ENCODE measurements at places on chromosomes 16 and 17. TPM values are rescaled to one million over a fixed set of nuclear protein-coding genes. Genes with fewer than 3 reads are reported as not detected.
A peak's percentile ranks its signal among the peaks of the same experiment; 100 is the strongest.

The ALOX15 gene
- not detected for total RNA-seq

The MYH3 gene
- 1.2 TPM for total RNA-seq

The RASD1 gene
- total RNA-seq, result 13.2 TPM

The NACA2 gene
- total RNA-seq, result not detected

The ASIC2 gene
- not detected for total RNA-seq

The KRTAP17-1 gene
- total RNA-seq, result not detected

- no peak for DNase-seq
Observed at GRCh38 chr16:50675686-50676610, 5.2 kb downstream of the SNX20 start.

- no peak for DNase-seq
Observed at GRCh38 chr16:976389-976931, 5.1 kb upstream of the SOX8 start.

DNA sequence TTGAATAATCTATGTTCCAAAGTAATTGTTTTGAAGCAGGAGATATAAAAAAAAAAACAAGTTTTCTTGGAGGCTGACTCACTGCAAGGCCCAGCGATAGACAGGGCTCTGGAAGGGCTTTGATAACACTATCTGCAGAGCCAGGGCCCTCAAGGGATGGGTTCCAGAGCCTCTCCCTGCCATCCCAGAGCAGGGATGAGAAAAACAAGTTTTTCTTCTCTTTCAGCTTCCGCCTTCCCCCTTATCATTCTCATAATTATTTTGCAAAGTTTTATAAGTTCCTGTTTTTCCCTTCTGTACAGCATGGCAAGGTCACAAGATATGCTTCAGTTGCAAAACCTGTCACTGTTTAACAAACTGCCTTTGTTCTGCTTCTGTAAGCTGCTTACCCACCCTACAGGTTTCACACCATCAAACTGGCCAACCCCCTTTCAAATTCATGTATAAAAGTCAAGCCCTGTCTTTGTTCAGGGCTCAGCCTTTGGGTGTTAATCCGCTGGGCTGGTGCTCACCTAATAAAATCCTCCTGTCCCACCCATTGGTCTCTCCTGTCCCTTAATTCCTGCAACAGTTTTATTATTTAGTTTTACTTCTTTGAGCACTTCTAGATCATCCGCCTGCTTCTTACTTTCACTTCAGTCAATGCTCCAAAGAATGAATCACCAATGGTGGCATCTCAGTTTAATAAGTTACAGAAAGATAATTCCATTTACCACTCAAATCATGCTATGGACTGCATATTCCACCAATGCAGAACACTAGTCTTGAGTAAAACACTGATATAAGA lies 5.6 kb upstream of the THUMPD1 start:
- peak; percentile 55 for DNase-seq

- no peak for DNase-seq
Observed at GRCh38 chr16:89135971-89136765, 35.4 kb upstream of the CDH15 start.

DNA sequence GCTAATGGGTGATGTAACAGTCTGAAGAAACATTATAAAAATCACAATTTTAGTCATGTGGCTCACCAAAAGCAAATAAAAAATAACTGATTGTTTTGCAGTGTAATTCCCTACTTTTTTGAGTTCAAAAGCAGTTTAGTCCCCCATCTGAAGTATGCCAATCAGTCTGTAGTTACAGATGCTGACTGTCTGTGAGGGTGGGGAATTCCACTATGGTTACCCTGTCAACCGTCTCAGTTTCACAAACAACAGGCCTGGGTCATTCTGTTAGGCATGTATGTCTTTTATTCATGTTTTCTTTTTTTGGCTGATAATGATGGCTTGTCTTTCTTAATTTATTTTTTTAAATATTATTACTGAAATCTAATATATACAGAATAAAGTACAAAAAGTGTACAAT lies 69.3 kb downstream of the STXBP4 start:
- no peak for DNase-seq

DNA sequence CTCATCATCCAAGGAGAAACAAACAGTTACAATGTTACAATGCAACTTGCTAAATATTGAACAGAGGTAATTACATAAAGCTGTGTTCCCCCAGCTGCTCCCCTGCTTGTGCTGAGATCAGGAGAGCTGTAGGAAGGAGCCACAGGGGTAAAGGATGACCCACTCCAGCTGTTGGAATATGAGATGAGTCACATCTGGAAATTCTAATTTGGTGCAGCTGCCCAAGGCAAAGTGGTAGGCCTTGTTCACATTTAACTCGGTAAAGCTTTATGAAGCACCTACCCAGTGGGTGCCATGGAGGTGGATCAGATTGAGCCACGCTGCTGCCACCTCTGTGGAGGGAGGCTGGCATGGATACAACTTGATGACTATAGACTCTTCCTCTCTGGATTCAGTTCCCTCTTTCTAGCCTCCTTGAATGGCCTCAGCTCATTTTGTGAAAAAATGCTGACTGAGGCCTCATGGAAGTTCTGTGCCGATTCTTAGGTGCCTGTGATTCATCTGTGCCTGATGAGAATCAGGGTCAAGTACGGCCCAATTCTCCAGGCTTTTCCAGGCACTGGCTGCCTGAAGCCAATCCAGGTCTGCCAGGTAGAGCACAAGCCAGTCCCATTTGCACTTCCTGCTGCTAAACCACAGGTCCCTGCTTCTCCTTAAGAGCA lies 7.4 kb downstream of the ZNF689 start:
- DNase-seq, result no peak

DNA sequence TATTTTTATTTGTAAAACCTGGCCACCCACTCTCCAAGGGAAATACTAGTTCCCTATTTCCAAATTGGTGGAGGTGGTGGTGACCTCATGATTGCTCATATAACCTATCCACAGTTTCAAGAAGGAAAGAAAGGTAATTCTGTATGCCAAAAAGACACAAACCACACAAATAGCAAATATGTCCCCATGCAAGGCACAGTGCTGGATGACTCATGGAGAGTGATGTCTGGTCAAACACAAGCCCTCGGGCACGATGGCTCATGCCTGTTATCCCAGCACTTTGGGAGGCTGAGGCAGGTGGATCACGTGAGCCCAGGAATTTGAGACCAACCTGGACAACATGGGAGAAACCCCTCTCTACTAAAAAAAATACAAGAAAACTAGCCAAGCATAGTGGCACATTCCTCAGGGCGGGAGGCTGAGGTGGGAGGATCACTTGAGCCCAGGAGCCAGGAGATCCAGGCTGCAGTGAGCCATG lies 64.2 kb downstream of the GNA13 start:
- no peak for DNase-seq

- no peak for DNase-seq
Observed at GRCh38 chr16:68290450-68290849, 20.3 kb downstream of the SLC7A6OS start.

DNA sequence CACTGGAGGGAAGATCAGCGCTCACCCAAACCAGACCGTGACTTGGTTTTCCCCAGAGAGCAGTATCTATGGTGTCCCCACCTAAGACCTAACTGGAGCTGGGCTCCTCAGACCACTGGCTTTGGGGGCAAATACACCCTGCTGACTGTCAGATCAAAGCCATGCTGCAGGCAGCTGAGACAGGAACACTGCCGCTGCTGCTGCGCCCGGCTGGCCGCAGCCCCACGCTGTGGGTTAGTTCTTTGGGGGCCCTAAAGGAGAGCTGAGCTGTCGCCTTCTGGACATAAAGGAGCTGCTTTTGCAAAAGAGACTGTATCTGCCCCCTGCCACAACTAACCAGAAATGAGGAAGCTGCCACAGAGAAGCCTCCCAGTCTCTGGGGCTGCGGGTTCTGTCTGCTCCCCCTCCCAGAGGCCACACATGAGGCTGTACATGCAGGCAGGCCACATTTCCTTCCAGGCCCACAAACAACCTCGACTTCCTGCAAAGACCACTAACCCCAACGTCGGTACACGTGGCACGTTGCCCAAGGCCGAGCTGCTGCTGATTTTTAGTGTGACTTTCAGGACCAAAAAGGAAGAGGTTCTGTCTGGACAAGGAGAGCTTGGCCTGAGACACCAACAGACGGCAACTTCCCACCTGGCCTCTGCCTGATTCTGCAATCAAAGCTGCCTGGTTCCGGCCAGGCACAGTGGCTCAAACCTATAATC lies 18.2 kb upstream of the ABR start:
- DNase-seq, result peak; percentile 95

DNA sequence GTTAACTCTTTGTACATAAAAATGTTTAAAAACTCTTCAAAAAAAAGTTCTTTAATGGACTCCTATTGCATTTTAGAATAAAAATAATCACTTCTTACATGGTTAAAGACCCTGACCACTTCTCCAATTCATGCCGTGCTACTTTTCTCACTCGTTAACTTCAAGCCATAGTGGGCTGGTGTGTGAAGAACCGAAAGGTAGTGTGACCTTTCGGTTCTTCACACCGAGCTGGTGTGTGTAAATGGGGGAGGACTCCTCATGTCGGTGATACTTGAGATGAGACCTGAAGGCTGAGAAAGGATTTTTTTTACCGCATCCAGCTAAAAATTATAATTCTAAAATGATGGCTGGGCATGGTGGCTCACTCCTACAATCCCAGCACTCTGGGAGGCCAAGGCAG lies 22.1 kb downstream of the RFFL start:
- no peak for DNase-seq

- no peak for DNase-seq
Observed at GRCh38 chr16:77117707-77118106, 73.3 kb upstream of the MON1B start.

DNA sequence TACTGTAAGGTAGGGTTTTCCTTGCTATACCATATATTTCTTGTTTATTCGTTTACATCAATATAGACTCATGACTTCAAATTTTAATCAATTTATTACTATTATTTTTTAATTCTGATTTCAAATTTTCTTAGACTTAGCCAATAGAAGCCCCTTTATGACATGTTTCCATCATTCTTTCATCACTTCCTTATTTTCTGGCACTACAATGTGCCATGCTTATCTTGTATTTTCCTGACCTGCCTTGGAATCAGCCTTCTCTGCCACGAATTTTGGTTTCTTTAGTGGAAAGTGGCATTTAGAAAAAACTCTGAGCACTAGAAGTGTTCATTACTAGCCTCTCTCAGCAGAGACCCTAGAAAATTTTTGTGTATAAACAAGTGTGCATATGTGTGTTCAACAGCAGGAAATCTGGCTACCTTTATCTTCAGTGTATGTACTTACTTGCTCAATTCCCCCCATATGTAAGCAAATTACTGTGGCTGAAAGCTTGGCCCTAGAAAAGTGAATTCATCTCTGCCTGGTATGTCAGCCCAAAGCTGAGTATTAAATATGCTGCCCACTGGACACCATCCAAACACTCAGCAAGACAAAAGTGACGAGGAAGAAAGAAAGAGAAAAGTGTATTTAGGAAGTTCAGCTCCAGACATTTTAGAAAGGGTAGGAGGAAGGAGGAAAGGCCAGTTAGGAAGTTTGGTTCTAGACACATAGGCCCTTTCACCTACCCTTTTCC lies 4.0 kb downstream of the STXBP4 start:
- DNase-seq, result no peak

GRCh38 chr17:76497979-76498875 lies 3.0 kb downstream of the RHBDF2 start:
- no peak for DNase-seq

DNA sequence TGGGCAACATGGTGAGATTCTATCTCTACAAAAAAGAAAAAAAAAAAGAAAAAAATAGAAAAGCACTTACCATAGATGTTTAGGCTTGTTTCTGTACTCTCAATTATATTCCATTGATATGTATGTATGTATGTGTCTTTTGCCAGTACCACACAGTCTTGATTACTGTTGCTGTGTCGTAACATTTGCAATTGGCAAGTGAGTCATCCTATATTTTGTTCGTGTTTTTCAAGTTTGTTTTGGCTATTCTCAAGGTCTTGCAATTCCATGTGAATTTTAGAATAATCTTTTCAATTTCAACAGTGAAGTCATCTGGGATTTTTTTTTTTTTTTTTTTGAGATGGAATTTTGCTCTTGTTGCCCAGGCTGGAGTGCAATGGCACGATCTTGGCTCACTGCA lies 19.3 kb downstream of the SPECC1 start:
- DNase-seq, result no peak

DNA sequence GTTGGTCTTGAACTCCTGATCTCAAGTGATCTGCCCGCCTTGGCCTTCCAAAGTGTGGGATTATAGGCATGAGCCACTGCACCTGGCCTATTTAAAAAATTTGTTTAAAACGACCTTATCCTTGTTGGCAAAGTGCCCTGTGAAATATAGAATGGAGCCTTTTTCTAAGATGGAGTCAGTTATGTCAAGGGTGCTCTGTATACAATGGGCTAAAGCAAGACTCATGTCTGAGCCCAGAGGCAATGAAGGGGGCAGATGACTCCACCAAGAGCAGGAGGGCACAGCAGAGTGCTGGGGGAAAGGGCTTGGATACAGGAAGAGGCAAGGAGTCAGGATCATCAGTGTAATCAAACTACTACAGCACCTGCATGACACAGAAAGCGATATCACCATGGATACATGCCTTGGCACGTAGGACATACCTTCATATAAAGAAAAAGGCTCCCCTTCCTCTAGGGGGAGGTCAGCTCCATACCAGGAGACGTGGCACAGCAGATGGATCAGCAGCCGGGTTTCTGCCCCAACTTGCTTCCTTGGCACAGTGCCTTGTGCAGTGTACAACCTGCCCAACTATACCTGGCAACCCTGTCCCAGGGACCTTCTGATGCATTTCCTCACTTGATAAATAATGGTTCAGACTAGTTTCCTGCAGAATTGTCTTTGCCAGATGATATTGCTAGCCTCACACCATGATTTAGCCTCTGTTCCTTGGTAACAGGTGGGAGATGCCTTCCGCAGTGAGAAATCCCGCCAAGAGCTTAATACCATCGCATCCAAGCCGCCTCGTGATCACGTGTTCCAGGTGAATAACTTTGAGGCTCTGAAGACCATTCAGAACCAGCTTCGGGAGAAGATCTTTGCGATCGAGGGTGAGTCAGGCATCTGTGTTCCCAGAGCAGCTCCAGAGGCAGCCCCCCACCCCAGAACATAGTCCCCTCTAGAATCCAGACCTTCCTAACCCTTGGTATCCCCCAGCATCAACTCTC lies 15.3 kb downstream of the ITGAM start:
- no peak for DNase-seq

DNA sequence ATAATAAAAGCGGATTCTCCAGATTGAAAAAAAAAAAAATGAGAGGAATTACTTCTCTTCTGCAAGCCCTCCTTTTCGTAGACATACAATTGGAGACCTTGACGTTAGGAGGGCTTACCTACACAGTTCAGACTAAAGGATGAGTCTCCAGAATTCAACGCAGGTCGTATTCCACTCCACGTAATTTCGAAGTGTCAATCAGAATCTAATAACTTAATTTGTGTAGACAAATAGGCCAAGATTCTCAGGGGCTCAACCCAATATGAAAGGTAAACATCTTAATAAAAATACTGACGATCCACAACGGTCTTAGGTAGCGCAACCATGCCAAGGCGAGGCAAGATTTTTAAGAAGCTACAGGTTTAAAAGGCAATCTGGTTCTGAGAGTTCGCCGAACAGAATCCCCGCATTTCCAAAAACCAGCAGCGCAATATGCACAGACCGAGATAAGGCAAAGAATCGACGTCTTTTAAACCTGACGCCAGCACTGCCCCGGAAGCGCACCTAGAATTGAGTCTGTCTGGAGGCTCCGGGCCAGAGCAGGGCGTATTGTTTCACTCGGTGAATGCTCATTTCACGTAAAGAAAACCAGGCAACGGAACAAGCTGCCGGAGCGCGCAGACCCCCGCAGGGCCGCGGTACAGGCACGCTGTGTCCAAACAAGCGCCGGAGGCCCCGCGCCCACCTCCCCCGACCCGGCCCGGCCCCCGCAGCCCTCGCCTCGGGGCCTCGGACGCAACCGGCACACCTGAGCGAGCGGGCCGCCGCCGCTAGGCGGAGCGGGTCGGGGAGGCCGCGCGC lies 623 bp downstream of the MBTPS1 start:
- no peak for DNase-seq

GRCh38 chr16:70702624-70703023 lies 16.8 kb upstream of the MTSS2 start:
- no peak for DNase-seq

- no peak for DNase-seq
Observed at GRCh38 chr17:11121341-11121985, 119.5 kb upstream of the SHISA6 start.

Measured in esophagus muscularis mucosa (tissue), 4 donors.